ENCODE measurements at places on chromosomes 4 and X.

DNA sequence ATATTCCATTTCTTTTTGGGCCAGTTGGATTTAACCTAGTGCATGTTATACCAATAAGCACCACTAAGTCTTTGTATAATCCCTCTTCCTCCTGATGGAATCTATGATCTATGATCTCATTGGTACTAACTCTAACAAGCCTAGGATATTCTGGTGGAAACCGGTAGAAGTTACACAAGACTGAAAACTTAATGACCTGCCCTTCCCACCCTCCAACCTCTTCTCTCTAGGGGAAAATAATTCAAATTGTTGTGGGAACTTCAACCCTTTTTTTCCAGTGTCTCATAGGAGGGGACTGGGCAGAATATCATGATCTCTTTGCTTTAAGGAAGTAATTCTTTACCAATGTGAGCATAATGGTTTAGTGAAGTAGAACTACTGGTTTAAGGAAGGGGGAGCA is 289.5 kb upstream of the BOD1L1 start:
- no peak for DNase-seq

DNA sequence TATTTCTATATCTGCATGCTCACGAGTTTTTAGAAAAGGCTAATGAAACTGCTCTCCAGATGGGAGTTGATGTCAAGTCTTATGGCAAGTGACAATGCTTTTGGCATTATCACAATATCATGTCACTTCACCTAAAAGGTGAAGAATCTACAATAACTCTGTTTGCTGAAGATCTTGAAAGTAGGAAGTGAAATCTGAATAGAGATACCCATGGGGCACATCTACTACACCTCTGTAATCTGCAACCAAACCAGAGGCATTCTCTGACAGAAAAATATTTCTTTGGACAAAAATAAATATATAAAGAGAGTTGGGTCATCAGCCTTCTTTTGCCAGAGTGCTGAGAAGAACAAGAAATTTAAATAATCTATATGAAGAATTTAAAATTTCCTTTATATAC is 3.9 kb upstream of the VAMP7 start:
- DNase-seq = no peak

DNA sequence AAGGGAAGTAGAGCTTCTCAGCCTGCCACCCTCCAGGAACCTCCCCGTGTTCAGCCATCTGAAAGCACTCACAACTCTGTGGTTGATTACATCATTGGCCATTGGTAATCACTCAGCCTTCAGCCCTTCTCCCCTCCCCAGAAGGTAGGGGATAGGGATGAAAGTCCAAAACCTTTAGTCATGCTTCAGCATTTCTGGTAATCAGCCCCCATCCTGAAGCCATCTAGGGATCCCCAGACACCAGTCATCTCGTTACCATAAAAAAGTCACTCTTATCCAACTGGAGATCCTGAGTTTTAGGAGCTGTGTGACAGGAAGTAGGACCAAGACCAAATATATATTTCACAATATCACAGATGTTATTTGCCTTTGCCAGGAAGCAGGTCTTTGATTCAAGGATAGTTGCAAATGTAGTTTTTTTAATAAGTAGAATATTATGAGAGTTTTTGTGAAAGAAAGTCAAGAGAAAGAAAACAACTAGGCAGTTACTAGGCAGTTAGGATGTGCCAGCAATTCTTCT is 364.6 kb upstream of the NOCT start:
- DNase-seq = no peak

DNA sequence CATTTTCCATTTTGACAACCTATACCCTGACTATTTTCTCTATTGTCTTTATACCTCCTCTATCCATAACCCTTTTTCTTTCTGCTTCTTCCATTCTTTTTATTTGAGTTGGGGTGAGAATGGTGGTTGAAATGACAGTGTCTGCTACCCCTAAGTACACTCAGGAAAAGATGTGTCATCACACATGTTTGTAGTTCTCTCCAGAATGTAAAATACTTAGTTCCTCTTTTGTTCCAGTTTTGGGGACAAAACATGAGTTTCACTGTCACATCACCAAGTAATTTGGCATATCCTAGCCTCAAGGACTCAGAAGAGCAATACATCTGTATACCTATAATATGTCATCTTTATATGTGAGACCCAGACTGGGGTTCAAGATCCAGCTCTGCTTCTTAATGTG is 90.3 kb downstream of the COMMD8 start:
- no peak for DNase-seq

Measured in small intestine (tissue), 16 donors.